Stimulated activated CD4-positive, alpha-beta T cell treated with anti-CD3 and anti-CD28 coated beads, TNF-alpha, amount 100 ng/mL, for 48 hours (primary cell): ENCODE measurements at places on chromosomes 6 and 20.

DNA sequence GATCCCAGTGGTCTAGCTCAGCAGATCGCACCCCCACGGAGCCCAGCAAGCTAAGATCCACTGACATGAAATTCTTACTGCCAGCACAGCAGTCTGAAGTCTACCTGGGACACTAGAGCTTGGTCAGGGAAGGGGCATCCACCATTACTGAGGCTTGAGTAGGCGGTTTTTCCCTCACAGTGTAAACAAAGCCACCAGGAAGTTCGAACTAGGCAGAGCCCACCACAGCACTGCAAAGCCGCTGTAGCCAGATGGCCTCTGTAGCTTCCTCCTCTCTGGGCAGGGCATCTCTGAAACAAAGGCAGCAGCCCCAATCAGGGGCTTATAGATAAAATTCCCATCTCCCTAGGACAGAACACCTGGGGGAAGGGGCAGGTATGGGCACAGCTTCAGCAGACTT, 18.8 kb downstream of the FRK start:
- DNase-seq: no peak

DNA sequence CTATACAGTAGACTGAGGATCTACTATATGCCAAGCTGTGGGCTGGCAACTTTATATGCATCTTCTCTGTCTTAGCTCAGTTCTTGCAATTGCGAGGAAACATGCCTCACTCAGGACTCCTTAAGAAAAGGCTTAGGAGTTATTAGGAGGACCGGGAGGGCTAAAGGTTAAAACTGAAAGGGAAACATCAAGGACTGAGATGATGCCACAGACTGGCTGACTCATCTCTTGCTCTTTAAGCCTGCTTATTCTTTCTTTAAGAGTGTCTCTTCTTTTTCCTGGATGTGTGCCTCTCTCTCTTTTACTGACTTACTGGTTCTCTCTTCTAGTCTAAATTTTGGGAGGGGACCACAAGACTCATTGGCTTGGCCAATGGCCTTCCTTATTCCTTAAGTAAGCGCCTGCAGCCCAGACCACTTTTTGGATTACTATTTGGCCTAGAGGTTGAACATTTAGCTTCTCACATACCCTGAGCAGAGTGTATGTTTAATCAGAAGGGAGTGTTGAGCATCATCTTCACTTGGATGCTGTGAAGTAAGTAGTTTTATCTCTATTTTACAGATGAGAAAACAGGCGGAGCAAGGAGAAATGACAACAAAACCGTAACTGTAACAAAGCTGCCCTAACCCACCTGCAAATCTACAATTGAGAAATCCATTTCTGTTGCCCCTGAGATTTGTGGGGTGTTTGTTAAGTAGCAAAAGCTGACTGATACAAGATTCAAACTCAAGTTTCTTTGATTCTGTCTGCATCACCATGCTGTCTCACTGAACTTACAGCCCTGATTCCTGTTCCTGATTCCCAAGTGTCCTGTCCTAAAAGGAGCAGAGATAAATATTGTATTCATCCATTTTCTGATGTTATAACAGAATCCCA, 7.2 kb upstream of the SDC4 start:
- DNase-seq: no peak

- DNase-seq: no peak
Measured at GRCh38 chr20:23147647-23147963, 61.5 kb upstream of the CD93 start.

DNA sequence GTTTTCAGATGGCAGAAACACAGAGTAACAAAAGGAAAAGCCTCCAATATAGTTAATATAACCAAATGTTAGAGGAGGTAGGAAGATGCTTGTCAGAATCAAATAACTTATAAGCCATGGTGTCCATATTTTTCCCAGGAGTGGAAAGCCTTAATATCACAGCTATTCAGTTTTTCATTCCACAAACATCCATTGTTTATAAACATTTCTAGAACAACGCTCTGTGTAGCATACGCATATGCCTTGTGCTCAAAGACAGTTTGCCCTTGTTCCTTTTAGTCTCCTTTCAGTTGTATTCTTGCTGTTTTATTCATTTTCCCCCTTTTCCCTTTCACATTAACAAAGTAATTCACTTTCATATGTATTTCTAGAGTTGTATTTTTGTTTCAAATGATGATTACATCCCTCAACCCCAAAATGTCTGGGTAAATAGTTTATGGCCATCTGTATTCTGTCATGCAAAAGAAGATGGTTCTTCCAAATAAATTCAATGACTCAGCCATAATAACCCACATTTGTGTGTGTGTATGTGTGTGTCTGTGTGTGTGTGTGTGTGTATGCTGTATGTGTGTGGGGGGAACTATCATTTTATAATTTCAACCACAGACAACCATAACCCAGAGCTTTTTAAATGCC, 455.7 kb upstream of the SOX4 start:
- DNase-seq: no peak

- no peak for DNase-seq
Measured at GRCh38 chr6:148758492-148758891, 11.7 kb downstream of the UST start.

DNA sequence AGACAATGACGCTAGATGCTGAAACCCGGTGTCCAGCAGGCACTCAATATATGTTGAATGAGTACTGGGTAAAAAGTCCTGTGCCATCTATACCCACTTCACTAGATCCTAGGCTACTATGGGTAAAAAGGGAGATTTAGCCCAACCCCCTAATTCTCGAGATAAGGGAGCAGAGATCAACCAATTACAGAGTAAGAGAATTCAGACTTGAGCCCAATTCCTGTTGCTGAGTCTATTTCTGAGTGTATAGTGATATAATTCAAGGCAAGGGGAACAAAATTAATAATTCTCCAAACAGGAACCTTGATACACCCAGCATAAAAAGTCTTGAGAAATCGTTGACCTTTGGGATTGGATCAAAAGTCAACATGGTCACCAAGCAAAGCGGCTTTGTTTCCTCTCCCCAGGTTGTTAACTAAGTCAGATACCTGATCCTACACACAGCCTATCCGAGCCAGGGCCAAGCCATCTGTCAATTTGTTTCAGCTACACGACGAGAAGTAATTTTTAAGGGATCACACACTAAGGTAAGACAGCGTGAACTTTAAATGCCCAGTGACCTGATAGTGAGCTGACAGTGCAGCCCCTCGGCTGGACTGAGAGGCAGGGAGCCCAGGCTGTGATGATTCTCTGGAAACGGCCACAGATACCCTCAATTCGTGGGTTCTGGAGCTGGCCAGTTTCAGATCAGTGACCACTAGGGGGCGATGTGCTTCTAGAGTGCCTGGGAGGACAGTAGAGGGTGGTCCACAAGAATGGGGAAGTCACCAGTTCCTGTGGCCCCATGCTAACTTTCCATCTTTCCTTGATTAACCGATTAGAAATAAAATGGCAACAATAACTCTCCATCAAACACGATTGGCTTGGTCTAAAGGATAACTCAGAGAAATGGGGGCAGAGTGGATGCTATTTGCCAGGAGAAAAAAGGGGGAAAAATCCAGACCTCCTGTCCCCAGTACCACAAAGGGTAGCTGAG, 46.2 kb downstream of the SLC22A23 start:
- DNase-seq: peak; percentile 21

- no peak for DNase-seq
Measured at GRCh38 chr6:1486387-1486786, 97.0 kb downstream of the FOXF2 start.

GRCh38 chr20:60642541-60642940, 609.5 kb upstream of the CDH4 start:
- DNase-seq: no peak

GRCh38 chr6:44078827-44079671, 48.2 kb downstream of the MRPL14 start:
- DNase-seq: peak; percentile 61

DNA sequence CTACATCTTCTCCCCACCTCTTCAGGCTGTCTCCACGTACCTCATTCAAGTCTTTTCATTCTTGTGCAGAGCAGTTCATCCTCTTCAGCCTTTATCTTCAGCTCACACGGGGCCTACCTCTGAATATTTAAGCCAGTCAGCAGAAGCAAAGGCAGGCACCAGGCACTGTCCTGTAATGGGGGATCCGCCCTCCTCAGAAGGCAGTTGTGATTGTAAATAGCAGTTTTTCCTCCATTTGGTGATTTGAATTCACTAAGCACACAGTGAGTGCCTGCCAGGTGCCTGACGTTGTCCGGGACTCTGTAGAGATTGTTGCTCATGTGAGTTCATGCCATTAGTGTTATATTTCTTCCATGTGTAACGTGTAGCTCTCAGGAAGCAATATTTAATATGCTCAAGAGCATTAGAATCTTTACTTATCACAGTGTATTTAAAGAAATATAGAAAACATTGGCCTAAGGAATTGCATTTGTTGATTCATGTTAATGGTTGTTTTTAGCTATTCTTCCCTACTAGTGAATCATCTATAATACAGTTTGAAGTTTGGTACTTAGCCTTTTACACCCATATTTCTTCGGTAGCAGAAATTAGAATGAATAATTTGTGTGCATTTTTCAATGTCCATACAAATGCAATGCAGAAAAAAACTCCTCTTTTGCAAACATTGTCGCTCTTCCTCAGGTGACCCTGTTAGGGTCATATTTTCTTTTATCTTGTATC, 17.9 kb downstream of the BPHL start:
- no peak for DNase-seq

GRCh38 chr6:32983964-32984621, 15.7 kb downstream of the BRD2 start:
- DNase-seq: no peak

- DNase-seq: no peak
Measured at GRCh38 chr6:43895656-43896328, 125.8 kb downstream of the VEGFA start.

DNA sequence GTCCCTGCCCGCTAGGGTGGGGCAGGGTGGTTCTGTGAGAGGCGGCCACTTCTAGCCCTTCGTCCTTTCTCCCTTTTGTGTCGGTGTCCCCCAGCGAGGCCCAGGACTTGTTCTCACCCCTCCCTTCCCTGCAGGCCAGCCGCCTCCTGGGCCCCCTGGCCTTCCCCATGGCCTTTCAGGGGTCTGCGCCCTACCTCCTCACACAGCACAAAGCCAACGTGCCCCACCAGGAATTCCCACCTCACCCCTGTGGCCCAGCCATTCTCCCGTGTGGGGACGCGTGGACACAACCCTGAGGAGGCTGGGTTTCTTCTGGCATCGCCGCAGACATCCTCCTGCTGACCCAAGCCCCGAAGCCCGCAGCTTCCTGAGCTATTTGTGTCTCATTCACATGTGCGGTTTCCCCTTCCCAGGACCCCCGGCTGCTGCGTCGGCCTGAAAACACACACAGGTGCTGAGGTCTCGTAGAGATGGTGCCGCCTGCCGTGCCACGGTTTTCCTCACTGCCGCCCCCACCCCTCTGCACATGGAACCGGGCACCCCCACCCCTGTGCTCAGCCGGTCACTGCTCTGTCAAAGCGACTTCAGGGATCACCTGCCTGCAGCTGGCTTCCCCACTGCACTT, 375.8 kb downstream of the CDH4 start:
- no peak for DNase-seq

- no peak for DNase-seq
Measured at GRCh38 chr6:35919085-35919826, 1.6 kb downstream of the SRPK1 start.

DNA sequence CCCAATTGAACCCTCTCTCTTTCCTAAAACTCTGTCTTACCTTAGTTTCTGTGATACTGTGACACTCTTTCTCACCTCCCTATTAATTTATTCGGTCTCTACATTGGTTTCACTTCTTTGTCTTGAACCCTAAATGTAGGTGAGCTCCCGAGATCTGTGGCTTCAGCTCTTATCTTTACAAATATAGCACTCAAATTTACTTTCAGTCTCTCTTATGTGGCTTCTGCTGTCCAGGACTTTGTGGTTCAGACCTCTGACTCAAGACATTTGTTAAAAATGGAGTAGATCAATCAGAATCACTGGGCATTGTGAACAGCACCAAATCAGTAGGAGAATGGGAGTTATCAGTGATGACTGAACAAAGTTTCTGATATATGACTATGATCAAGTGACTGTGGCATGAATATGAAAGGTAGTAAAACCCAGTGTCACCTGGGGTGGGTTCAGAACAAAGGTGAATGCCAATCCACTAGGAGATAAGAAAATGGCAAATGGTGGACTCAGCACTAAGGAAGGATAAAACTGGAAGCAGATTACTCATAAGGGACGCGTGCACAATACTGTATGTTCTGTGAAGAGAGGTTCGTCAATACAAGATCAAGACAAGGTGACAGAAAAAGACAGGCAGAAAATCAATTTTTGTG, 27.2 kb downstream of the IL17F start:
- no peak for DNase-seq

DNA sequence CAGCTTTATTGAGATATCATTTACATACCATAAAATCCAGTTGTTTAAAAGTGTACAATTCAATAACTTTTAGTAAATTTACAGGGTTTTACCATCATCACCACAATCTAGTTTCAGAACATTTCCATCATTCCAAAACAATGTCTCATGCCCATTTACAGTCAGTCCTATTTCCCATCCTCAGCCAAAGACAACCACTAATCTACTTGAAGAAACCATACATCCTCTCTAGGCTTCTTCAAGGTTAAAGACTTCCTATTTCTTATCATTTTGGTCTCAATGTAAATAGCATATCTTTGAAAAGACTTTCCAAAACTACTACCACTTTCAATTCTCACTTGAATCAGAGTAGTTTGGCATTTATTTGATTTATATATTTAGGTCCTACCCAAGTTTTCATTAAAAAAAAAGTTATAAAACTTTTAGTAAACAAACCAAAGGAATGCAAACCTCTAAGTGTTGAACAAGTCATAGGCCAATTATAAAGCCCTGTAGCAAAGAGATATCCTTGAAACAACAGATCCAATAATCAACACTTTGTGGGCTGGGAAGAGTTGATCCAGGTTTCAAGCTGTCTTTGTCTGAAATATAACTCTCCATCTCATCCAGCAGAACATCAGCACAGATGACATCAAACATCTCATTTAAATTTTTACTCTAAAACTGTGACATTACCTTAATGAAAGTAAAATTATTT, 211.3 kb upstream of the RUNX2 start:
- DNase-seq: no peak

DNA sequence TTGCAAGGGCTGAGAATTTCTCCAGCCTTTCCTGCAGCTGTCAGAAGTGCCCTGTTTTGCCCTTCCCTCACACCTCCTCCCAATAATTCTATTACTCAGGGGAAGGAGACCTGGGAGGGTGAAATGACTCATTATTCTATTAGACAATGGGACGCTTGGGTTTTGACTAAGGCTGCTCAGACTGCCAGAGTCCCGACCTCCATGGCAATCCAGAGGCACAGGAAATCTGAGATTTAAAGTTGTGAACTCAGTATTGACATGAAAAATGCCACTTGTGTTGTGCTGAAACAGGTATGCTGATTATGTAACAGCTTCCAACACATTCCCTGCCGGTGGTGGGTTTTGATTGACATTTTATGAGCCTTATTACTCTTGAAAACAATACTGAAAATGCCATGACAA, 625.9 kb upstream of the FLRT3 start:
- DNase-seq: no peak

DNA sequence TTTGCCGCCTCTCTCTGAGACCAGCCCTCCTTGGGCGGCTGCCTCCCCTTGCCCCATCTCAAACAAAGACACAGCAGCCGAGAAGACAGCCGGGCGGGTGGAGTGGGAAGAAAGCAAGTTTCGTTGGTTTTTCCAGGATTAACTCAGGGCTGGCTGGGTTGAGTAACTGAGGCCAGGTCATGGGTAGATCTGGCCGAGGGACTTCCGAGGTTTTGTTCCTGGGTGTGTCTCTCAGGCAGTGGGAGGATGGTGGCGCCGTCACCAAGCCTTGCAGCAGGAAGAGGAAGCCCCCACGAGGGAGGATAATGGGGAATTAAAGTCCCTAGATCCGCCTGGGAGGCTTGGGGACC, 167.2 kb downstream of the TTLL2 start:
- DNase-seq: no peak

GRCh38 chr6:42532038-42532669, 31.7 kb upstream of the UBR2 start:
- no peak for DNase-seq

- DNase-seq: no peak
Measured at GRCh38 chr6:78844899-78845298, 22.5 kb upstream of the IRAK1BP1 start.
